Stimulated activated effector memory CD8-positive, alpha-beta T cell treated with anti-CD3 and anti-CD28 coated beads, Interleukin-12 subunit alpha, Interleukin-12 subunit beta, amount 100 ng/mL, for 72 hours (primary cell): ENCODE measurements at places on chromosomes 2 and 18.
A peak's percentile ranks its signal among the peaks of the same experiment; 100 is the strongest.

- no peak for DNase-seq
These were observed 1548.1 kb upstream of the ZEB2 start for GRCh38 chr2:146068051-146068450.

- no peak for DNase-seq
These were observed 170.6 kb downstream of the SLC8A1 start for GRCh38 chr2:40281021-40281940.

- DNase-seq = no peak
These were observed 65.0 kb downstream of the ATP8B1 start for GRCh38 chr18:57738078-57738477.

GRCh38 chr2:96579422-96579821 is 42.9 kb downstream of the ARID5A start:
- no peak for DNase-seq

- DNase-seq = no peak
These were observed 431.3 kb downstream of the TSN start for GRCh38 chr2:122186761-122187222.

DNA sequence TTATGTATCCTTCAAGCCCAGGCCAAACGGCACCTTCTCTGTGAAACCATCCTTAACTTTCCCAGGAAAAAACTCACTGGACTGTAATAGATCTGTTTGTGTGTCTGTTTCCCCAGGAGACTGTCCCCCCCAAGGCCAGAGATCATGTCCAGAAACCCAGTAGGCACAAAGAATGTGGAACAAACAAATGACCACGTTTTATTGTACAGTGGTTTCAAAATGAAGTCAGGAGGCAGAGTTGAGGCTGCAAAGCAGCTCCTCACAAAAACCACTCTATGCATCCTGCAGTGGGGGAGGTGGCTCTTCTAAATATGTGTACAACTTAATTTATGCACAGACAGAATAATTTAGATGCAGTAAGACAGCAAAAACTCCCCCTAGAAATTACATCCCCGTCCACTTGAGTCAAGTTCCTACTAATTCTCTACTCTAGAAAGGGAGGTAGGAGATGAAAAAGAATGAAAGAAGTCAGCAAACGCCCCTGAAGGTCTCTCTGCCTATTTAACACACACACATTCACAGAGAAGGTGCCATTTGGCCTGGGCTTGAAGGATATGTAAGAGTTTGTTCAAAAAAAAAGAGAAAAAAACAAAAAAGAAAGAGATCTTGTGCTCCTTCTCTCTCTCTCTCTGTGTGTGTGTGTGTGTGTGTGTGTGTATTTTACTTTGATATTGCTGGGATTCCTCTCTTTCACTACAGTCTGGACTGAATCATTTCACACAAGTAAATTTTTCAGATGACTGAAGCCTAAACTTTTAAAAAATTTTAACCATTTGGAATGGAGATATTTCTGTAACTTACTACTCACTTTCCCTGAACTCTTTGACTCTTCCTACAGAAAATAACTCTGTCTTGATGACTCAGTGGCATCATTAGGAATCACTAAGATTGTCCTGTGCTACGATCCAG is 19.5 kb downstream of the BCL2 start:
- no peak for DNase-seq

- DNase-seq = no peak
These were observed 69.4 kb upstream of the SMAD7 start for GRCh38 chr18:49020129-49020528.

- no peak for DNase-seq
These were observed 138.5 kb upstream of the SLC35G4 start for GRCh38 chr18:11470941-11471340.

DNA sequence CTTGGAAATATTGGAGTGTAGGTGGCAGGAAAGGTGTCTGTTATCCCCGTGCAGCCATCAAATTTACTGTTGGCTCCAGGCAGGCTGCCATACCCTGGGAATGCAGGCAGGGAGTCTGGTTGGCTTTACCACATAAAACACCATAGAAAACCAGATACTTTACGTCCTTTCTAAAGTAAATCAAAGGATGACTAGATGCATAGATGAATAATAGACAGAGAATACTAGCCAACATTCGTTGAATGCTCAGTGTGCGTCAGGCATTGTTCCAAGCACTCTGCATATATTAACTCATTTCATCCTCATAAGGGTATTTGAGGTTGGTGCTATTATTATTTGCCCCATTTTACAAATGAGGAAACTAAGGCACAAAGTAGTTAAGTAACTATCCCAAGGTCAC is 65.2 kb downstream of the VSNL1 start:
- DNase-seq = no peak

- no peak for DNase-seq
These were observed 62.8 kb upstream of the PPP1CB start for GRCh38 chr2:28688818-28689217.

- no peak for DNase-seq
These were observed 66.5 kb upstream of the TNFRSF11A start for GRCh38 chr18:62258616-62259015.

GRCh38 chr2:236587861-236588815 is 18.5 kb downstream of the ACKR3 start:
- DNase-seq = no peak

DNA sequence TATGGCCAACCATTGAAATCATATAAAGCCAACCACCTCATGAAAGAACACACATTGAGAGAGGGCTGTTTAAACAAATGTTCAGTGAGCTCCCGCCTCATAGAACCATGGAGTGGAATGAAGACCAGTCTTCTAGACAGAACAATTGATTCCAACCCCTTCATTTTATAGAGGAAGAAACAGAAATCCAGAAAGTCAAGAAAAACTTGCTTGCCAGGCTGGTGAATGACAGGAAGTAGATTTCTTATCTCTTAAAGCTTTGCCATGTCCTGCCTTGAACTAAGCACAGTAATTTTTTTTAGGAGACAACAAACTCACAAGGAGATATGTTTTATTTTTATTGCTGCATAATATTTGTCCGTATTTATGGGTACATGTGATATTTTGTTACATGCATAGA is 16.5 kb upstream of the NRP2 start:
- no peak for DNase-seq

GRCh38 chr18:21693322-21693721 is 11.3 kb downstream of the ABHD3 start:
- no peak for DNase-seq

DNA sequence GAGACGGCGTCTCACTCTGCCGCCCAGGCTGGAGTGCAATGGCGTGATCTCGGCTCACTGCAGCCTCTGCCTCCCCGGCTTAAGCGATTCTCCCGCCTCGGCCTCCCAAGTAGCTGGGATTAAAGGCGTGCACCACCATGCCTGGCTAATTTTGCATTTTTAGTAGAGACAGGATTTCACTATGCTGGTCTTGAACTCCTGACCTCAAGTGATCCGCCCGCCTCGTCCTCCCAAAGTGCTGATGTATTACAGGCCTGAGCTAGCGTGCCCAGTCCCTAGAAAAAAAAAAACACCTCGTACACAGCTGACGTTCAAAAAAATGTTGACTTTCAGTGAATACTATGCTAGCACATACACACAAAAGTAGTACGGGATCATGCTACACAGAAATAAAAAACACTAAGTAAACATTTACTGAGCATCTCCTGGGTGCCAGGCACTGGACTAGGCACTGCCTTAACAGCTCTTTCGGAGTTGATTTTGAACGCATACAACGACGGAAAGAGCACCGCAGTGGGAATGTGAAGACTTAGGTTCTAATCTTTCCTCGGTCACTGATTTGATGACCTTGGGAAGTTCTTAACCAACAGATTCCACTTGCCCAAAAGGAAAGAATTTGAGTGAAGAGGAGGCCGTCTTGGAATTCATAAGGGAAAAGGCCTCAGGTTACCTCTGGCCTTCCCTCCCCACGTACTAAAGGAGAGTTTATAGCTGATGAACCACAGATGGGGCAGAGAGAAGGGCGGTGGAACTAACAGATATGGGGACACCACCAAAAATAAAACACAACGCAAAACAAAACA is 1.1 kb downstream of the DNAJC27 start:
- DNase-seq = peak; percentile 51

GRCh38 chr2:134657650-134658250 is 61.0 kb downstream of the TMEM163 start:
- no peak for DNase-seq

DNA sequence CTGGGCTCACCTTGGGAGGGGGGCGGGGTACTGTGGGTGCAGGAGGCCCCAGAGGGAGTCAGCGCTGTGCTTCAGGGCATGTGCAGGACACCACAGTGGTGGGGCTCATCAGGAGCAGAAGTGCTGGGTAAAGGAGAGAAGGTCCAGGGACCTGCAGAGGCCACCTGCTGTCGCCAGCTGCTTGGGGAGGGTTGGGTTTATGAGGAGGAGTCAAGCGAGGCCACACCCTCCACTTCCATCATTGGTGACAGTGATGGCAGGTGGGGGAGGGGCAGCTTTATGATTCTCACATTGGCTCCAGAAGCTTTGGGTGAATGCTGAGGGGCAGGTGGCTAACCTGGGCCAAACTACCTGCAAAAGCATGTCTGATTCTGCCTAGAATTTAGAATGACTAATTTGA is 392.6 kb downstream of the HRH4 start:
- no peak for DNase-seq

GRCh38 chr2:238427435-238428162 is 872 bp downstream of the ASB1 start:
- no peak for DNase-seq

DNA sequence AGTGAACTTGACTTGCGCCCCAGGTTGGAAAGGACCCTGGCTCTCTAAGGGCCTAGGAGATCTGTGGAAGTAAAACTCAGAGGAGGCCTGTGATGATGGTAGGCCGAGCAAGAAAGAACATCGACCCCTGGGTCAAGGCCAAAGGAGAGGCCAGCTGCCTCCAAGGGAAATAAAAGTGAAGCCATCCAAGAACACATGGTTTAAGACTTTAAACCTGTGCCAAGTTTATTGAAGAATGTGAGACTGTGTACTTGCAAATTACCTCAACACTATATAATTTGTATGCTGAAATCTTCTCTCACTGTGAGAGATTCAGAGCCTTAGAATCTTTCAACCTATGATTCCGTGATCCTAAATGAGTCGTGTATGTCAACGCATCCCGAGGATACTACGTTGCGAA is 40.7 kb upstream of the COBLL1 start:
- DNase-seq = no peak

GRCh38 chr2:150389447-150389846 is 98.0 kb downstream of the RND3 start:
- DNase-seq = no peak

DNA sequence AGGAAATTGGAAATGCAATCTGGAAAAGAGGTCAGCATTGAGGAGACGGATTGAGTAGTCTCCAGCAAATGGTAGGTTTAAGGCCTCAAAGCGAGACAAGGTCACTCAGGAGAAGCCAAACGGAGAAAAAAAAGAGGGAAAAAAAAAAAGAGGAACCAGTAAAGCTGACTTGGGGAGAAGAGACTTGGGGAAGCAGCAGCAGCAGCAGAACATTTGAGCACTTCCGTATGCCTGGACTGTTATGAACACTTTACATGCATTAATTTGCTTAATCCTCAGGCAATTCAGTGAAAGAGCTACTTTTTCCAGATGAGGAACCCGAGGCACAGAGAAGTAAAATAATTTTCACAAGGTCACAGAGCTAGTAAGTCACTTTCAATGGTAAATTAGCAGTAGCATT is 81.3 kb downstream of the OSBPL6 start:
- DNase-seq = no peak

DNA sequence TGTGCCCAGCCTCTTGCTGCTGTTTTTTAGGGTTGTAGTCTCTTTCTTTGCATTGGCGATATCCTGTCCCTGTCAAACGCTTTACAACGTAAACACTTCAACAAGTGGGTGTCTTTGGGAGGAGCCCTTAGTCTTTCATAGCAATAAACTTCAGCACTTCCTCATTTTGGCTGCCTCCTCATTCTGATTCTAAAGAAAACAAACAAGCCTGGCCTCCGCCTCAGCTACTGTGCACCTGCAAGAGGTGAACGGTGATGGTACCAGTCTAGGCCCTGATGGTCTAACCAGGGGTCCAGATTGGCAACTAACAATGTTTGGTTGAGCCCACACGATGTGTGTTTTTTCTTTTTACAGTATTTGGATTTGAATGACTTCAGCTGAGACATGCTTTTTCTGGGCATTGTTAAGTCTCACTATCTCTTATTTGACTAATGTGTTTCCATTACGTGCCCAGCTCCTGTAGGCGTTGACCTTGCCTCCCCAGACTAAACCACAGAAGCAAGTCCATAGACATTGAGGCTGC is 53.2 kb upstream of the CUL3 start:
- no peak for DNase-seq

DNA sequence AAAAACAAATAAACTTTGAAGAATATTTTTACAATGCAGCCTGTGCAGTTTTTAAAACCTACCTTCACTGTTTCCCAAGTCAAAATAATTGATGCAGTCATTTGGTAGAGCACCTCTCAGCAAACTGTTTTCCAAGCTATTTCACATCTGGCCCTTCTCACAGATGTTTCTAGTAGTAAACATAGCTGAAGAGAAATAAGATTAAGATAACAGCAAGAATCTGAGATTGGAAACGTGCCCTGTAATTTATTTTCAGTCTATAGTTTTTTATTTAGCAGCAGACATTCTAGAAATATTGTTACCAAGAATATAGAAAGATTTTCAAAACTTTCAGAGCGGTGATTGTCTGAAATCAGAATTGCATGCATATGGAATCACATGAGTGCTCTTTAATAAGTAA is 440.2 kb downstream of the TRIB2 start:
- no peak for DNase-seq

- DNase-seq = no peak
These were observed 157.6 kb downstream of the LPIN1 start for GRCh38 chr2:11904029-11904428.

DNA sequence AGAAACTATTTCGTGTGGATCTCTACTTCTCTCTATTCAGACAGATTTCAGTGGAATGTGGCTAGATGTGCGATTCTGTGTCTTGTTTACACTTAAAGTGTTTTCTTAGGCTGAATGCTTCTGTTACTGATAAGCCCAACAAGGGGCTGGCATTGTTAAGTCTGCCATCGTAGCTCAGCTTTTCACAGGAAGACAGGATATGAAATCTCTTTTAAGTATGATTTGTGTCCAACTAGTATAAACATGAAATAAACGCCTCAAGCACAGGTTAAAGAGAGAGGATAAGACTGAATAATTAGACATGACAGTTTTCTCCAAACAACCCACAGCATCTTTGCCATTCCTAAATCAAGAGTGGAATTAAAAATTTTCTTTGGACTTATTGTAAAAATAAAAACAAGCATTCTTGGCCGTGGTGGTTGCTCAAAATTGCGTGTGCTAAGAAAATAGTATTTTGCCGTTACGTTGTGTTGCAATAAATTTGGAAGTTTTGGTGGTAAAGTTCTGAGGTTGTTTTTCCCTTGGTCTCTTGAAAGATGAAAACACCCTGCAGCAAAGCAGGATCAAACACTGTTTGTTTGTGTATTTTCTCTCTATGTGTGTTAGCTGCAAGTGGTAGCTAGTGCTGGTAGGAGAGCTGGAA is 1.0 kb downstream of the VIT start:
- DNase-seq = no peak

- DNase-seq = no peak
These were observed 221.1 kb upstream of the ATP5MC3 start for GRCh38 chr2:175402571-175402970.

- no peak for DNase-seq
These were observed 70.4 kb downstream of the KCTD1 start for GRCh38 chr18:26477828-26478466.
